Activated naive CD4-positive, alpha-beta T cell treated with anti-CD3 and anti-CD28 coated beads for 36 hours (primary cell): ENCODE measurements at places on chromosomes 6 and 20. TPM values are rescaled to one million over a fixed set of nuclear protein-coding genes. Genes with fewer than 3 reads are reported as not detected.

The ASIP gene
- not detected for total RNA-seq

The HLA-DQB2 gene
- total RNA-seq = not detected

The FOXP4 gene
- total RNA-seq = 15.9 TPM

The CST5 gene
- not detected for total RNA-seq

The PLEKHG1 gene
- total RNA-seq = 11.1 TPM

The RBM24 gene
- not detected for total RNA-seq

The NKAPL gene
- not detected for total RNA-seq

GRCh38 chr20:62774762-62775161, 21.5 kb upstream of the MRGBP start:
- DNase-seq = no peak
- H3K36me3 ChIP-seq = no peaks in the 10 kb centered on the region
- H3K27ac ChIP-seq = no peak overlapping the region
- H3K27me3 ChIP-seq = no peaks in the 10 kb centered on the region
- H3K4me1 ChIP-seq = peaks cover 57% of the 10 kb centered on the region

GRCh38 chr6:7993952-7994351, 70.2 kb downstream of the BLOC1S5 start:
- no peaks in the 10 kb centered on the region for H3K27me3 ChIP-seq
- no peak overlapping the region for H3K27ac ChIP-seq
- peaks cover 1% of the 10 kb centered on the region for H3K36me3 ChIP-seq

- no peaks in the 10 kb centered on the region for H3K36me3 ChIP-seq
- H3K4me3 ChIP-seq = no peak overlapping the region
- no peak for DNase-seq
Observed at GRCh38 chr6:10991115-10991514, 53.0 kb downstream of the ELOVL2 start.

DNA sequence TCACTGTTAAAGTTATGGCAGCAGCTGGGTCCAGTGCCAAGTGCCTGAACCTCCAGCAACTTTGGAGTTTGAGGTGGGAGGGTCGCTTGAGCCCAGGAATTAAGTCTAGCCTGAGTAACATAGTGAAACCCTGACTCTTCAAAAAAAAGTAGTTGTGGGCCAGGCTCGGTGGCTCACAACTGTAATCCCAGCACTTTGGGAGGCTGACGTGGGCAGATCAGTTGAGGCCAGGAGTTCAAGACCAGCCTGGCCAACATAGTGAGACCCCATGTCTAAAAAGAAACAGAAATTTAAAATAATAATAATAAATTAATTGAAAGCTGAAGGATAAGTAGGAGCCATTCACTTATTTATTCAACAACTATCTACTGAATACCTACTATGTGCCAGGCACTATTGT, 33.8 kb downstream of the FKBP5 start:
- H3K36me3 ChIP-seq = peaks cover 13% of the 10 kb centered on the region
- H3K27ac ChIP-seq = no peak overlapping the region
- H3K4me1 ChIP-seq = peaks cover 42% of the 10 kb centered on the region
- no peak for DNase-seq

- H3K4me3 ChIP-seq = no peak overlapping the region
- no peak for DNase-seq
- H3K27ac ChIP-seq = no peak overlapping the region
- peaks cover 3% of the 10 kb centered on the region for H3K4me1 ChIP-seq
Observed at GRCh38 chr6:156507656-156508055, 269.5 kb upstream of the ARID1B start.

DNA sequence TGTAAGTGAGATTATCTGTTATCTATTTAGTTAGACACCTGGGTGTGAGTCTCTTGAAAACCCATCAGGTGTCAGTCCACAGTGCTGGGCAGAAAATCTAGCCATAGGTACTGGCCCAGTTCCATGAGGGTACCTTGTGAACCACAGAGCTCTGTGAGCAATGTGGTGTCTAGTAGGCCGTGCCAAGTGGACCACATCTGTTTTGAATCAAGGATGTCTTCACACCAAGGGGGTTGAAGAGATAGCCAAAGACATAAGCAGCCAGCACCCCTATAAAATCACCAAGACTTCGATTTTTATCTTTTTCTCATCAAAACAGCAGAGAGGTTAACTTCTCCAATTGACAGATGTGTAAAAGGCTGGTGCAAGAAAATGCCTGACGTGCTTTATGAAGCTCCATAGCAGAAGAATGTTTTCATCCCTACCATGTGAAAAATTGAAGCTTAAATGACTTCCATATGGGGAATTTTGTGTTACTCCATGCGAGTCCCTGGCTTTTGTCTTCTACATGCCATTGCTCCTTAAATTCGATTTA, 368.7 kb downstream of the HAO1 start:
- no peak overlapping the region for H3K27ac ChIP-seq
- no peaks in the 10 kb centered on the region for H3K4me1 ChIP-seq
